Inflammatory macrophage (primary cell): ENCODE measurements at places on chromosomes 11 and 22.

DNA sequence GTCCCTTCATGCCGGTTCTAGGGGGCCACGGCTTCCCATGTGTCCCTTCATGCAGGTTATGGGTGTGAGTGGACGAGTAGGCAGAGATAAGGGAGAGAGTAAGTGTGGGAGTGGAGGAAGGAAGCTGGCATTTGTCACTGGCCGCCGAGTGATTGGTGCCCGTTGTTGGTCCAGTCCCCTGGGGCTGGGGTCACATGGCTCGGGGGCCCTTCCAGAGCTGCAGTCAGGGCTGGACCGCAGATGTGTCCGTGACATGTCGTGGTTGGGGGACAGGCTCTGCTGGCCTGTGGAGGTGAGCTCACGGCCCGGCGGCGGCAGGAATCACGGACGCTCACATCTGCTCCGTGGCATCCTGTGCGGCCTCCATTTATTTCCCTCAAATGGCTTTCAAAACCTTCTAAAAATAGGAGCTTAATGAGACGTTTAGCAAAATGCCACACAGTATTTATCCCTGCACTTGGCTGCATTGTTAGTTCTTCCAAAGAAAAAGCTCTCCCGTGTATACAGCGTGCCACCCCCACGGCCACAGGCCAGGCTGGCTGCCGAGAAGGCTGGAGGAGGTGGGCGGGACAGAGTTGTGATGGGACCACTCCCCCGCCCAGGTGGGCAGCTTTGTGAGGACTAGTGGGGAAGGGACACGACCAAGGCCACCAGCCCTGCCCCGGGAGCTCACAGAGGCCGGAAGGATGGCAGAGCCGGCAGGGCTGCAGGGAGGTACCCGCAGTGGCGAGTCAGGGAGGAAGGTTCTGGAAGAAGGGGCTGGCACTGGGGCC is 386.7 kb downstream of the TBC1D22A start:
- DNase-seq: no peak

DNA sequence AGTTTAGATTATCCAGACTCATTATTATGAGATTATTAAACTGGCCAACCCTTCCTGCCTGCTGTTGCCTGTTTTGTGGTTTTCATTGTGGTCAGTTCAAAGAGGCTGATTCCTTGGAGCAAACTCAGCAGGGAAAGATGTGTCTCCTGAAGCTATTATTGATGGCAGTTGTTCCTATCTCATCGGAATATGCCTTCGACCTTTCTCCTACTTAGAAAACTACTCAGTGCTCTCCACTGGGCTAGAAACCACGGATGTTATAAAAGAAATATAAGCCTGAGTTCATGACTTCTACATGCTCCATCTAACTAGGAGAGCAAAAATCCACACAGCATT is 80.2 kb upstream of the NAV2 start:
- no peak for DNase-seq

DNA sequence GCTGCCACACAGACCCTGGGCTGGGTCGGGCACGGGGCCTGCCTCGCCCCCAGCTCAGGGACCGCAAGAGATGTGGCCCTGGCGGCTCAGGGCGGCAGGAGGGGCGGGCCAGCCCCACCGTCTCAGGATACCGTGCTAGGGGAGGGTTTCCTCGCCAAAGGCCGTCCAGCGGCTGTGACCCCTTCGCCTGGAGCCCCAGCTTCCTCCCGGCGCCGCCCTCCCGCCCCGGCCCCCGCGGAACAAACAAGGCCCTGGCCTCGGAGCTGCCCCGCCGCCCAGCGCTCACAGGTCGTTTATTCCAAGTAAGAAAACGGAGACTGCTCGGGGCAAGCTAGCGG is 543 bp upstream of the AP2A2 start:
- no peak for DNase-seq

DNA sequence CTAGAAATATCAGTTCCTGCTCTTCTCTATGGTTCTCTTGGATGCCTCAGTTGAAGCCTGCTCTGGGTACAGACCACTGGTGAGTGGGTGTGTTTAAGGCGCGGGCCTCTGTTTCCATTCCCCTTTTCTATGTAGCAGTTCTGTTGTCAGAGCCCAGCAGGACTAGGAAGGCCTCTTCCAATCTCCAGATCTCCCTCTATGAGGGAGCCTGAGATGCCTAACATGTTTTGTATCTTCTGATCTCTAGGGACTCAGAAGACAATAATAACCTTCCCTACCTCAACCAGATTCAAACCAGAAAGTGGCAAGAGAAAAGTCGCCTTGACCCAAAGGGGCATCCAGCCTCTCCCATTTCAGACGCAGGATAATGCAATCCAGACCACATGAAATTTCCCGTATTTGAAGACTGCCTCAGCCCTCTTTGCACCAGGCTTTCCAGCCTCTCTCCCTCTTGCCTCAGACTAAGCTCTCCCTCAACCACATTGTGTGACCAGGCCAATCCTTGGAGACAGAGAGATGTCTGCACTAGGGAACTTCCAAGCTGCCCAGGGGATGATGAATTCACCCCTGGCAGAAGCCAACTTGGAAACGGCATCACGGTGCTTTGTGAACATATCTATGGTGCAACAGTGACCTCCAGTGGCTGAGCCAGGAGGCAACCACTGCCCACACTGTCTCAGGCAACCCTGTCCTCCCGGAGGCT is 150.1 kb upstream of the UBASH3B start:
- peak; percentile 72 for DNase-seq

GRCh38 chr22:29340566-29340965 is 25.1 kb upstream of the RASL10A start:
- no peak for DNase-seq

DNA sequence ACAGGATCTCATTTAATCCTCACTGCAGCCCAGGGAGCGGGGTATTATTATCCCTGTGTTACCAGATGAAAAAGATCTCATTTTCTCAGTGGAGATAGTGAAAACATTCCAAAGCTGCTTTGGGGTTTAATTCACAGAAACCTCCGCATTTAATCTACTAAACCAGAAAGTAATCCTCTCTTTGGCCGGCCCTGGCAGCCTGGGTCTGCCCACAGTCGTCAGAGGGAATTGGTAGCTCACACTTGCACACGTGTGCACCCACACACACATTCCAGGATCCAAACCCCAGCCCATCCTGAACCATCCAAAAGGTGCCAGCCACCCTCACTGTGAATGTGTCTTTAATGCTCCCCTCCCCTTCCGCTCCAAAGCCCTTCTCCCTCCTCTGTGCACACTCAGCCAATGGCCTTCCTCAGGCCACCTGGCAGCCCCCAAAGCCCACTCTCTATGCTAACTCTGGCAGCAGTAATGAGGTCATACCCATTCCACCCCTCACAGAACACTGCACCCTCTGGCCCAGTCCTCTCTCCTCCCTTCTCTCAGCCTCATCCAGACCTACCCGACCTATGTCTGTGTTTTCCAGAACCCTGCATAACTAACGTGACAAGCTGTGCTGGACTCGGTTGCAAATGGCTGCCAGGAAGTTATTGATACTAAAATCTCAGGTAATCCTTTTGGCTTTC is 466.2 kb downstream of the SOX6 start:
- DNase-seq: no peak

- no peak for DNase-seq
Measured at GRCh38 chr11:64347193-64347867, 7.3 kb downstream of the CCDC88B start.

DNA sequence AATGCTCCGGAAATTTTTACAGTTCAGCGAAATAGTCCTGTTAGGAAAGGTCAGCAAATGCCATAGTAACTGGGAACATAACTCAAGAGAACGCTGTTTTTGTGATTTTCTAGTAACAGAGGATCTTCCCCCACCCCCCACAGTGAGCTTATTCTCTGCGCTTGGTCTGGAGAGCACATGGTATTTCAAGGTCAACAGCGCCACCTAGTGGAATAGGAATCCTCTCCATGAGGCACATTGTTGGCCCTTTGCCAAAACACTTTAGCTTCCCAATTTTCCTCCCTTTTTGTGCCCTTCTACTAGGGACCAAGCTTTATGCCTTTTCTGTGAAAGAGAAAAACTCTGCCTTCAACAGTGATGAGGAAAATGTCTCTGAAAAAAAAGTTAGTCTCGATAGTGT is 13.2 kb upstream of the OR4C12 start:
- peak; percentile 44 for DNase-seq

DNA sequence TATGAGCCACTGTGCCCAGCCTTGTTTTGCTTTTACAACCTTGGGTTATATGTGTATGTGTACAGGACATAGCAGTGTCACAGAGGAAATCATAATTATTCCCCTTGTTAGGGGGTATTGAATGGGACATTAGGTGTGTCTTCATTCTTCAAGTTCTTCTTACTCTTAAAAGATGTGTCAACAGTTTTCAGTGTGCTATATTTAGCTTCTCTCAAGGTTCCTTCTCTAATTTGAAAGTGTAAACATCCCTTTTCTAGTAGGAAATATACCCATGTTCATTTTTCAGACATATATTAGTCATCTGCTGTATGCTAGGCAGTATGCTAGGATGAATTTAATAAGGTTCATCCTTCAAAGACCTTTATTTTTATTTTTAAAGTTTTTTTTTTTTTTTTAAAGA is 17.1 kb downstream of the PCF11 start:
- peak; percentile 27 for DNase-seq

DNA sequence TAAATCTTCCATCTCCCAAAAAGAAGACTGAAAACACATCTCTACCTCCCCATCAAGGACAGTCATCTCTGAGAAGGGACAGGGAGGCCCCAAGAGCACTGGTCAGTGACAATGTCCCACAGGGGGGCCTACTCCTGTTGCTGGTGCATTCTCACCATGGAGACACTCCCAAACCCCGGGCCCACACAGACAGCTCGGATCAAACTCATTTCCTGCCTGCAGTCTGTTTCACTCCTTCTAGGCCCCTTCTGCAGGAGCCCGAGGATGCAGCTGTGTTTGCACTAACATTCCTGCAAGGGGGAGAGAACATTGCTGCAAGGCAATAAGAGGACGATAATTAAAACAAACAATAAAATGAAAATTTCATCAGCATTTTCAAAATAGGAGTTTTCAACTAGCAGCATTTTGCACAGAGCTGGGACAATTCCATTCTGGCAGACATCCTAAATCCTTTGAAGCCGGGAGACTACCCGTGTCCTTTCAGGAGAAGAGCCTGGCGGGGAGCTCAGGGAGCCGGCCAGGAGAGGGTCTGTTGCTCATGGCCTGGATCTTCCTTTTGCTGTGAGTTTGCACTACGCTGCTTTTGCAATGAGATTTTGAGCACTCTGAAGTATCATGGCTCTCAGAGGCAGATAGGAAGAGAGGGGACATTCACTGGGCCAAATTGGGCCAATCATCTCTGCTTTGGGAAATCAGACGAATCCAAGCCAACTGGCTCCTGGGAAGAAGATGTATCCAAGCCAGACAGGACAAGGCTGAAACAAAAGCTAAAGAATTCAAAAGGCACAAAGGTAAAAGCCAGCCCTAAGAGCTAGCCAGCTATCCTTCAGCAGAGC is 33.2 kb downstream of the SPATA19 start:
- no peak for DNase-seq

DNA sequence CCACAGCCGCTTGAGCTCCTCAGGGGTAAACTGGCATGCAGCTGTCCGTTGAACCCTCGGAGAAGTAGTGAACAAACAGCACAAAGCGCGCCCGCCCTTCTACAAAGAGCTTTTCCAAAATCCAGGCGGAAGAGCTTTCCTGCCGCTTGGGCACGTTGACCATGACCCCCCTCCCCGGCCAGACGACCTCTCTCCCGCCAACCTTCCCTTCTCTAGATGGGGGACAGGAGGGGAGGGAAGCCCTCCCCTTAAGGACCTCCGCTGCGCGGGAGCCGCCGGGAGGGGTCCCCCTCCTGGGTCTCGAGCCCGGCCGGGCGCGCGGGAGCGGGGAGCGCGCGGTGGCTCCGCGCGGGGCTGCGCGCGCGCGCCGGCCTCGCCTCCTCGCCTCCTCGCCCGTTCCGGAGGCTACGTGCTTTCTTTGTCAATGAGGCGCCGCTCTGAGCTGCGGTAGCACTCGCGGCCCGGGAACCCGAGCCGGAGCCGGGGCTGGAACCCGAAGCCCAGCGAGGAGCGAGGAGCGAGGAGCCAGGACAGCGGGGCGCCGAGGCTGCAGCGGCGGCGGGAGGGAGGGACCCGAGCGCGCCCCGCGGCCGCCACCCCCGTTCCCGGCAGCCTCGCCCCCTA is 118.6 kb downstream of the HIPK3 start:
- DNase-seq: no peak
